ENCODE measurements at places on chromosomes 16 and 17. TPM values are rescaled to one million over a fixed set of nuclear protein-coding genes. Genes with fewer than 3 reads are reported as not detected.

DNA sequence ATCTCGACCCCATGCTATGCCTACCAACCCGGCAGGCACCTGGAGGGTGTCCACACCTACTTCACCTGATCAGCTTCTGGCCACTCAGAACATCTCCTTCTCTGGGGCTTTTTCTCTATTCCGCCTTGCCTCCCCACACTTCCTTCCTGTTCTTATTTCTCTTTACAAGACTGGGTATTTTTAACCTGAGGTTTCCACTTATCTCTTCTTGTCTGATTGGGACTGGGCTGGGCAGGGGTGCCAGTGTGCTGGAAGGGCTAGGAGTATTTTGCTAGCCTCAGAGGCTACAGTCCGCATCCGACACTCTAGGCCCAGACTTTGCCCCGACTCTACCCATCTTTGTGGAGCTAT is 26.2 kb upstream of the ZNF652 start:
- H3K27ac ChIP-seq = no peak overlapping the region
- no peaks in the 10 kb centered on the region for H3K36me3 ChIP-seq
- DNase-seq = no peak
- H3K4me3 ChIP-seq = no peak overlapping the region
- H3K4me1 ChIP-seq = no peaks in the 10 kb centered on the region

DNA sequence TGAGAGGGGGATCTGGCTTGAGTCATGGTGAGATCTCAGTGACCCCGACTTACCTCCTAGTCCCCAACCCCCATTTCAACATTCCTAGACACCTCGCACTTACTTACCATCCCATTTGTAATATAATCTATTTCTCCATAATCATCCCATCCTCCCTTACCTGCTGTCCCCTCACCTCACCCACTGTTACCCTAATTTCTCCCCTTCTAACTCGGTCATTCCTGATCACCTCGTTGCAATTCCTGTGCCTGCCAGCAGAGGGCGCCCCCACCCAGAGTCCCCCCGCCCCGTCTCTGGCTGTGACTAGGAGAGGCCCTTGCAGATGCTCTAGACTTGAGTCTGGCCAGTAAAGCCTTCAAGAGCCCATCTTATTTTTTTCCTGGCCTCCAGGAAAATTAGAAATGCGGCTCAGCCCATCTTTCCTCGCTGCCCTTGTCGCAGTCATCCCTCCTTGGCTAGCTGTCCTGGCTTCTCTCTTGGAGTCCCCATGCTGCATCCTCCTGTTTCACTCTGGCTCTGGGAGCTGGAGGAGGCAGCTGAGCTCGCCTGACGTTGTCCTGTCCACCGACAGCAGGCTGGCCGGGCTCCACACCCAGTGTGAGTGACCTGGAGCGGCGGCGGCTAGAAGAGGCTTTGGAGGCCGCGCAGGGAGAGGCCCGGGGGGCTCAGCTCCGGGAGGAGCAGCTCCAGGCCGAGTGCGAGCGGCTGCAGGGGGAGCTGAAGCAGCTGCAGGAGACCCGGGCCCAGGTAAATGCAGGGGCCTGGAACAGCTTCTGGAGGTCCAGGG is 5.0 kb downstream of the TBKBP1 start:
- peaks cover 7% of the 10 kb centered on the region for H3K36me3 ChIP-seq
- DNase-seq = peak; percentile 75
- H3K4me3 ChIP-seq = no peak overlapping the region
- peaks cover 4% of the 10 kb centered on the region for H3K4me1 ChIP-seq

DNA sequence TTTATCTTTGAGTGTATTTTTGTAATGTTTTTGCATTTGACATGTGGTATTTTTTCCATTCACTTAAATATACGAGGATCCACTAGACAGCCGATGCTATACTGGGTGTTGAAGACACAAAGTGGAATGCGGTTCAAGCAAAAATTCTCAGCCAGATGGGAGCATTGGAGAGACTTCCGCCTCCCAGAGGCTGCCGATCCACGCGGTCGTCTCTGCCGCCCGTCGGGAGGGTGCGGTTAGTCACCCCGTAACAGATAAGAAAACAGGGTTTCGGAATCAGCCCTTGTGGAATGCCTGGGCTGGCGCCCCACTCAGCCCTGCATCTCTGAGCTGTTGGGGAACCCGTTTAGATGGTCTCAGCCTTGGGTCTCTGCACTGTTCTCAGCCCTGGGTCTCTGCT is 7.3 kb downstream of the GSE1 start:
- H3K27me3 ChIP-seq = no peaks in the 10 kb centered on the region
- H3K36me3 ChIP-seq = peaks cover 2% of the 10 kb centered on the region
- no peak for DNase-seq
- H3K4me3 ChIP-seq = no peak overlapping the region
- peaks cover 70% of the 10 kb centered on the region for H3K4me1 ChIP-seq

DNA sequence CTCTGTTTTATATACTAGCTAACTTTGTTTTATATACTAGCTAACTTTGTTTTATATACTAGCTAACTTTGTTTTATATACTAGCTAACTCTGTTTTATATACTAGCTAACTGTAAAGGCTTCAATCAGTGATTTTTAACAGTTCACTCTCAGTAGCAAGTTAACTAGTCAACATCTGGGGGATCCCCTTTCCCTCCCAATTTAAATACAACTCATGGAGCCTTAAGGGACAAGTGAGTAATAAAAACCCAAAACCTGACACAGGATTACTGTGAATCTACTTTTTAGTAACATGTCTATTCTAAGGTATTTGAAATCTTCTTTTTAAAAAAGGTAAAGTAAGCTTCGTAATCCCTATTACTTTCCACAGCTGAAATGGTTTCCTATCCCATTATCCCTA is 32.2 kb downstream of the FAM222B start:
- peaks cover 40% of the 10 kb centered on the region for H3K4me1 ChIP-seq
- no peak overlapping the region for H3K27ac ChIP-seq
- no peak for DNase-seq
- H3K4me3 ChIP-seq = peak overlapping the region; percentile 17
- peaks cover 4% of the 10 kb centered on the region for H3K36me3 ChIP-seq

GRCh38 chr17:63066158-63066813 is 100.3 kb downstream of the TANC2 start:
- no peaks in the 10 kb centered on the region for H3K36me3 ChIP-seq
- H3K4me1 ChIP-seq = no peaks in the 10 kb centered on the region
- no peak for DNase-seq
- no peak overlapping the region for H3K27ac ChIP-seq

- H3K4me3 ChIP-seq = no peak overlapping the region
- no peak overlapping the region for H3K27ac ChIP-seq
- H3K4me1 ChIP-seq = peaks cover 33% of the 10 kb centered on the region
- no peaks in the 10 kb centered on the region for H3K36me3 ChIP-seq
Observed at GRCh38 chr16:78290872-78291591, 191.6 kb downstream of the WWOX start.

DNA sequence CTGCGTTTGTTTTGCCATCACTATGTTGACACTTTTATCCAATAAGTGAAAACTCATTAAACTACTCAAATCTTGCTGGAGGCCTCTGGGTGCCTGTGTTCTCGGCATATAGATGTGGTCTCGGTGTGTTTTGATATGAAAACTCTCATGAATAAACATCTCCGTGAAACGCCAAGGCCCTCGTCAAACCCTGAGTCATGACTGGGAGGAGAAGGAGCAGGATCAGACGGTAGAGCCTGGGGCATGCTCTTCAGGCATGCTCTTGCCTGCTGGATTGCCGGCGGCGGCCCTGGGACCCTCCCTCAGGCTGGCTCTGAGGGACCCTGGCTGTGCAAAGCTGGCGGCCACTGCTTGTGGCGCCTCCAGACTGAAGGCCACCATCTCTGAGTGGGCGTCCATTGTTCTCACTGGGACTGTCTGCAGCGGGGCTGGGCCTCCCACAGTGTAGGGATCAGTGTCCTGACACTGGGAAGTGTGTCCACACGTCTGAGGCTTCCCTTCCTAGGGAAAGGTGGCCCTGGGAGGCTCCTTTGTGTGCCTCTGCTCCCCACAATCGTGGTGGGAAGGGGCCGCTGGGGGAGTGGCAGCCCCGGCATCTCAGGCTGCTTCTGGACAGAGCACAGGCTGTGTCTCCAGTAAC is 1.7 kb upstream of the NPB start:
- no peaks in the 10 kb centered on the region for H3K4me1 ChIP-seq
- H3K4me3 ChIP-seq = no peak overlapping the region
- no peak overlapping the region for H3K27ac ChIP-seq
- peaks cover 9% of the 10 kb centered on the region for H3K27me3 ChIP-seq
- peaks cover 17% of the 10 kb centered on the region for H3K36me3 ChIP-seq

DNA sequence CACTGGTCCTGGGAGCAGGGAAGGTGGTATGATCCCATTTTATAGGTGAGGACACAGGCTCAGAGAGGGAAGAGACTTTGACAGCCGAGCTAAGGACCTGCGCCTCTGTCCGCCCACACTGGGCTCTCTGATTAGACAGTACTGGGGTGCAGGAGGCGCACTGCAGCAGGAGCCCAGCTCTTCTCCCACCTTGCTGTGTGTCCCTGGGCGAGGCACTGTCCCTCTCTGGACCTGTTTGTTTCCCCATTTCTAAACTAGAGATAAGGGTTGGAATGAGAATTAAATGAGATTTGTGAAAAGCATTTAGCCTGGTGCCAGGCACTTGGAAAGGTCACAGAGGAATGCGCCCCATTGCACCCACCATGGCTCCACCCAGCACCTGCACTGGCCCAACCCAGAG is 19.6 kb upstream of the GINS2 start:
- H3K27ac ChIP-seq = no peak overlapping the region
- H3K27me3 ChIP-seq = no peaks in the 10 kb centered on the region
- H3K36me3 ChIP-seq = peaks cover 2% of the 10 kb centered on the region
- no peak overlapping the region for H3K4me3 ChIP-seq
- H3K4me1 ChIP-seq = peaks cover 16% of the 10 kb centered on the region

DNA sequence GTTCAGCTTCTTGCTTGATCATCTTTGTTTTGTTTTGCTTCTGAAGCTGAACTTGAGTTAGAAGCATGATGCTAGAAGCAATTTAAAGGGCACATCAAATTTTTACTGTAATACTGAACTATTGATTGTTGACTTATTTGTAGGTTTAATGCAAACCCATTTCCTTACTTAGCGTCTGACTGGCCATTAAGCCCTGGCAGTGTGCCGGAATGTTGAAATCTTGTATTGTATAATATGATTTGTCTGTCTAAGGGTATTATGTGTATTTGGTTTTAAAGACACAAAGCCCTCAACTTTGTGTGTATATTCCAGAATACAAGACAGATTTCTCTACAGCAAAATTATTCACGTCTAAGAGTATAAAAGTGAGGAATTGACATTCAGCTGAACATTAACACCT is 39.7 kb downstream of the NUP93 start:
- DNase-seq = no peak
- H3K27me3 ChIP-seq = no peaks in the 10 kb centered on the region
- H3K36me3 ChIP-seq = no peaks in the 10 kb centered on the region
- no peak overlapping the region for H3K27ac ChIP-seq
- peaks cover 10% of the 10 kb centered on the region for H3K4me1 ChIP-seq

DNA sequence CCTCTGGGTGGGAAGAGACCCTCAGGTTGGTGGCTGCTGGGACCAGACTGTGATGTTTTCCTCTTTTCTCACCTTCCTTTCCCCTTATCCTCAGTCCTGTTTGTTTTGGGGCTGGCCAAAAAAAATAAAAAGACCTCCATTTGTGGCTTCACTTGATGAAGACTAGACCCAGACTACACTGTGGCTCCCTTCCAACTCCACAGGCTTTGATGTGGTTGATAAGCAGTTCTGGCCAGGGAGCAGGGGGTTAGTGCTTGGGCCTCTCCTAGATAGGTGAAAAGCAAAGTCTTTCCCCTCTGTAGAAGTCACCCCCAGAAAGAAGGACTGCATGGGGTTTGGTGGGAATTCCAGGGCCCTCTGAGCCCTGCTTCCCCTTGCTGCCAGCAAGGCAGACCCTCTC is 11.2 kb upstream of the ADAM11 start:
- no peak for DNase-seq
- no peak overlapping the region for H3K27ac ChIP-seq
- no peaks in the 10 kb centered on the region for H3K4me1 ChIP-seq
- no peak overlapping the region for H3K4me3 ChIP-seq
- H3K27me3 ChIP-seq = no peaks in the 10 kb centered on the region

DNA sequence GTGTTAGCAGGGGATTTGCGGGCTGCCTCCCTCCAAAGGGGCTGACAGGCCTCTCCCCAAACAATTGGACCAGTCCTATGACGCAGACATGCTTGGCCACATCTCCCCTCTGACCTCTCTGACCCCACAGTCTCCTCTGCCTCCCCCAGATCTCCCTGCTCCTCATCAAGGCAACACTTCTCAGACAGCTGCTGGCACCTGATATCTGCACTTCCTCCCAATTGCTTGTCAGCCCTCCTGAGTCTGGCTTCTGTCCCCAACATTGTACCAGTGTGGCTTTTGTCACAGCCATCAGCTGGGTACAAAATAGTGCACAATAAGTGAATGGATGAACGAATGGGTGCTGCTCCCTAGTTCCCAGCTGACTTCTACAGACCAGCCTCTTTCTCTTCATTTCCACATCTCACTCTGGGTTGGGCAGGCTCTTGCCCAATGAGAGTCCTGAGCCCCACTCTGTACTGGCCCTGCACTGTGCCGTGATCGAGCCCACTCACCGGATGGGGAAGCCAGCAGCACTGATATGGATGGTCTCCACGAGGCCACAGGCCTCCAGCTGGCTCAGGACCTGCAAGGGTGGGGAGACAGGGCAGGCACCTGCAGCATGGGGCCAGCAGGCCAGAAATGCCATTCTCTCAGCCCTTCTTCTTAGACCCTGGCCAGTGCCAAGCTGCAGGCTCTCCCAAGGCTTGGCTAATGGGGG is 17.1 kb downstream of the ZNHIT3 start:
- H3K4me1 ChIP-seq = no peaks in the 10 kb centered on the region
- DNase-seq = no peak
- H3K27ac ChIP-seq = peak overlapping the region; percentile 86
- no peaks in the 10 kb centered on the region for H3K27me3 ChIP-seq
- no peak overlapping the region for H3K4me3 ChIP-seq

Gene SLC13A5
- 1.1 TPM for total RNA-seq

Gene PIK3R6
- total RNA-seq = not detected

Gene CCR7
- not detected for total RNA-seq

Gene PRR35
- total RNA-seq = not detected

Gene USB1
- total RNA-seq = 43.6 TPM

Gene TMEM220
- total RNA-seq = 4.4 TPM

Gene PRSS22
- total RNA-seq = 23.3 TPM
